ENCODE measurements at places on chromosomes 16 and 17. TPM values are rescaled to one million over a fixed set of nuclear protein-coding genes. Genes with fewer than 3 reads are reported as not detected.

ABI3 gene
- total RNA-seq: 0.81 TPM

FOXO3B gene
- 4.6 TPM for total RNA-seq

KCNH6 gene
- not detected for total RNA-seq

KRTAP17-1 gene
- 0.33 TPM for total RNA-seq

TOM1L1 gene
- total RNA-seq: 30.6 TPM

MLKL gene
- 12.7 TPM for total RNA-seq

TMED6 gene
- not detected for total RNA-seq

KCNH4 gene
- total RNA-seq: not detected

SLC35G6 gene
- not detected for total RNA-seq

PIMREG gene
- total RNA-seq: 7.2 TPM

PSMC3IP gene
- total RNA-seq: 2.2 TPM

Data from mesangial cell (primary cell).